ENCODE measurements at places on chromosomes 7 and 10.
A peak's percentile ranks its signal among the peaks of the same experiment; 100 is the strongest.

DNA sequence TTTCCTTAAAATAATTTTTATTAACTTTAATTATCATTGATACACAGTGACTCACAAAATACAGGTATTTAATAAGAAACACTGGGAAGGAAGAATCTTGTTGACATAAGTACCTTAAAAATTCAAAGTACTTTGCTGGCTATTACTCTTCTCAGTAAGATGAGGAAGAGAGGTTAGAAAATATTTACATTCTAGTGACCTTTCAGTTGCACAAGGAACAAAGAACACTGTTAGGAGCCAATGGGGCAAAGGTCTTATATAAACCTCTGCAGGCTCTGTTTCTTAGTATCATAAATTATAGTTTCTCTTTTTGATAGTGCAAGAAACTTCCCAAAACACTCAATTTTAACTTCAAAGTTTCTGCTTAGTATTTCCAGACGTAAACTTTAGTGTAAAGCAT is 4.8 kb upstream of the TAX1BP1 start:
- no peak for DNase-seq

GRCh38 chr10:95790982-95791381 is 35.0 kb downstream of the ENTPD1 start:
- no peak for DNase-seq

DNA sequence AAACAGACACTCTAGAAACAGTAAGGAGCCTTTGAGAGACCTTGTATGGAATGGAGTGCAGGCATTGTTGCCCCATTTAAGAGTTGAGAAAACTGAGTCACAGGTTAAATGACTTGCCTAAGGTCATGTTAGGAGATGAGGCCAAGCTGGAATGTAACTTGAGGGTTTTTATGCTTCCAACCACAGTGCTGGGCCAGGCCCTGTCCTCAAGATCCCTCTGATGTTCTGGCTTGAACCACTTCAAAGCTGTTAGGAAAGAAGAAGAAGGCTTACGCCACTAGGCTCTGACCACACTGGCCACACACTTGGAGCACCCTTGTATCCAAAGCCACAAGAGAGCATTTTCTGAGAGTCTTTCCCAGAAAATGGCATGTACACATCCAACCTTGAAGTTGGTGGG is 42.7 kb downstream of the PLAU start:
- no peak for DNase-seq

- DNase-seq: no peak
Measured at GRCh38 chr7:131000389-131000788, 266.4 kb upstream of the KLF14 start.

GRCh38 chr10:69515699-69516259 is 57.4 kb downstream of the NEUROG3 start:
- DNase-seq: peak; percentile 81

DNA sequence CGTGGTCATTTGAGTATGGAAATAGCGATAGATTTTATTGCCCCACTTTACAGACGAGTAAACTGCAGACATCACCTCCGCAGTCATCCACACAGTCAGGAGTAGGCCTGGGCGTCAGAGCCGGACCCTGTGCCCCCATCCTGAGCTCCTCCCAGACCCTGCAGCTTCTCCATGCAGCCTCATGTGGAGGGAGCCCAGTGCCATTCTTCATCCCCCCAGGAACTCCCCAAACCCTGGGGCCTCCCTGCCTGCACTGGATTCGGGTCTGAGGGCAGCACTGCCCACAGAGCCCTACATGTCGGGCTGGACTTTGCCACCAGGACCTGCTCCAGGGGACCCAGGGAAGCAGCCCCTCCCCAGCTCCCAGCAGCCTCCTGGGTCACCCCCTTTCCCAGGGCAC is 100.8 kb downstream of the MKI67 start:
- DNase-seq: no peak

GRCh38 chr7:151246851-151247580 is 1.5 kb downstream of the SMARCD3 start:
- no peak for DNase-seq

DNA sequence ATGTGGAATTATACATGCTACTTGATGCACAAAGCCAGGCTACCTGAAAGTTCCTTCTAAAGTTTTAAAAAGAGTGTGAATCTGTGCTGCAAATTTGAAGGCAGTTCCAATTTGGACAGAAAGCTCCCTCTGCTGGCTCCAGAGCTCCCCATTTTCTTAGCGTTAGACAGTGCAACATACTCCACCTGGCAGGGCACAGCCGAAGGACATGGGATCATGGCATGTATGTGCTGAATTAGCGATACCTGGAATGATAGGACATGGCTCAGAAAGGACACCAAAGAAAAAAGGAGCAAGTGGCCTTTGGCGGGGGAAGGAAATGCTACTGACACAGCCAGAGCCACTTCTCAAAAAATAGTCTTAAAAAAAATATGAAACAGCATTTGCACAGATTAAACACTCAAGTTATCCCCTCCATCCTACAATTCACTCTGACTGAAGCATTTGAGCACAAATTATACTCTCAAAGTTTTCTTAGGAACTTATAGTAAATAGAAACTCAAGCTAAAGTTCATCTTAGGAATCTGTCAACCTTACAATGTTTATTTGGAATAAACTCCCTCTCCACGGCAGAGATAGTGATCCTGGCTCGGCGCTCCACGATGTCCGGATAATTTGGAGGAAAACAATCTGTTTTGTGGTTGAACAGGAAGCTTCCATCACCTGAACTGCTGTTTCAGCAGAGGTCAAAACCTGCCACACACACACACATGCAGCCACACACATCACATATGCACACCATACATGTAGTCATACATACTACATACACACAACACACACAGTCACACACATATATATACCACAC is 80.0 kb downstream of the C7orf25 start:
- no peak for DNase-seq

DNA sequence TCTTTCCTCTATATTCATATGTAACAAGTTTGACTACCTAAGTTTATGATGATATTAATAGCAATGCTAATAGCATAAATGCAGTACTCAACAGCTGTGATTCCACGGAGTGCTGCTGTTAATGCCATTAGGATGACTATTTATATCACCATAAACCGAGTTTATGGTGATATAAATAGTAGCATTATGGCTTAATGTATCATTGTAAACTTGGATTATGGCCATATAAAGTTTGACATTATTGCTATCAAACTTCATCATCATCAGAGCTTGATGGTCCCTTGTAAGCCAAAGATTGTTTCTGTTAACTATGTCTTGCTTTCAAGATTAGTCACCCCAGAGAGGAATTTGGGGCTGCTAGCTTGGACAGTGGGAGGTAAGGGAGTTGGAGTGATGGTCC is 612.4 kb upstream of the C7orf33 start:
- no peak for DNase-seq
